AG09309 (cell line): ENCODE measurements at places on chromosomes 2 and 18.

DNA sequence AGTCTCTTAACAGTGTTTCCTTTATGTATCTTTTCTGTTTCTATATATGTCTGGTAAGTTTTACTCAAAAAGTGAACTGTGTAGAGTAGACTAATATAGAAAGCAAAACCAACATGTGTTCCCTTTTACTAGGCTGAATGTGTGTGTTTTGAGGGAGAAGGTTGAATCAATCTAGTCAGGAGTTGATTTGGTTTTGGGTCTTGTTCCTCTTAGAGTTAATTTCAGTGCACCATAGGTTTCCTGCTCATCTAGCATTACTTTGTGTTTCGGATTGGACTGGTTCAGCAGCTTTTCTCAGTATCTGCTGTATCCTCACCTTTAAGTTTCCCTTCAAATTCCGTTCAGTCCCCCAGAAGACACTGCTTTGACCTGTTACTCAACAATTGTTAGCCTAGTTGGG, 52.0 kb upstream of the TRIM43 start:
- no peak for DNase-seq

GRCh38 chr2:9815844-9816279, 27.4 kb upstream of the TAF1B start:
- DNase-seq, result no peak

GRCh38 chr2:33426666-33427231, 49.7 kb upstream of the RASGRP3 start:
- DNase-seq, result no peak

GRCh38 chr2:79005216-79005615, 20.3 kb upstream of the REG3G start:
- DNase-seq, result no peak

DNA sequence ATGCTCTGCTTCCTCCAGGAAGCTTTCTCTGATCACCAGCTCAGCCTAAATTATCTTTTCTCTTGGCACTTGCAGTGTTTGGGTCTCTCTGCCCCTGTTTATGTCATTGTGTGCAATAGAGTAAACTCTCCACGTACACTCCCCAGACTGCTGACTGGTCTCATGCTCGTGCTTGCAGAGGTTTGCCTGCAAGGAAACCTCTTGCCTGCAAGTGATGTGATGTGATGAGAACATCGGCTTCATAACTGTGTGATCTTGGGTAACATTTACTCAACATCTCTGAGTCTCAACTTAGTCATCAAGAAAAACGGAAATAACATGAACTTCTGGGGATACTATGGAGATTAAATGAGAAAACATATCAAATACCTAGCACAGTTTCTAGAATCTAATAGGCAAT, 92.3 kb downstream of the BIN1 start:
- peak; percentile 94 for DNase-seq

GRCh38 chr2:188416367-188416766, 124.7 kb downstream of the GULP1 start:
- no peak for DNase-seq

DNA sequence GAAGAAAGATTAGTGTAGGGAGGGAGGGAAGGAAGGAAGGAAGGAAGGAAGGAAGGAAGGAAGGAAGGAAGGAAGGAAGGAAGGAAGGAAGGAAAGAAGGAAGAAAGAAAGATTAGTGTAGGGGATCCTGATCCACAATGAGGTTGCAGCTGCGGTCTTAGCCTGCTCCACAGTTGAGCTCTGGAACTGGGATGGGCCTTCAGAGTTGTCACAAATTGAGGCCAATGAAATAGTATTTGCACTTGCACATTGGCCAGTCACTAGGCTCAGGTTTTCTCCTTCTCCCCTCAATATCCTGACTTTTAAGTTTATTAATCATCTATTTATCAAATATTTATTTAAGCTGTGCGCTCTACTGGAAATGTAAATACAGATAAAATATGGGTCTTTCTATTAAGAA, 34.3 kb downstream of the DOK6 start:
- no peak for DNase-seq

GRCh38 chr2:188970211-188970610, 4.0 kb upstream of the COL3A1 start:
- no peak for DNase-seq

DNA sequence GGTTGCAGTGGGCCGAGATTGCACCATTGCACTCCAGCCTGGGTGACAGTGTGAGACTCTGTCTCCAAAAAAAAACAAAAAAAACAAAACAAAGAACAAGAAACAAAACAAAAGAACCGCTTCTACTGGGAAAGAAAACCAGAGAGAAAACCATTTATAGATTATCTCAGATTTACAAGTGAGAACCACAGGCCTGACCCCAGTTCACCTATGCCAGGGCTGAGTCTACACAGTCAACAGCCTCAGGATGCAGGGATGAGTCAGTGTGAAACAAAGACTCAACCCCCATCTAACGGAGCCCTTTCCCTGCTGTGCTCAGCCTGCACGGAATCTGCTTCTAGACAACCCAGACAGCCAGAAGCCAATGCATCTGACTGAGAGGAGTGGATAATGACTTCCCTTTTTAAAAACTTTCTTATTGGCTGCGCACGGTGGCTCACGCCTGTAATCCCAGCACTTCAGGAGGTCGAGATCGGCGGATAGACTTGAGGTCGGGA, 25.5 kb upstream of the YWHAQ start:
- DNase-seq, result peak; percentile 84

DNA sequence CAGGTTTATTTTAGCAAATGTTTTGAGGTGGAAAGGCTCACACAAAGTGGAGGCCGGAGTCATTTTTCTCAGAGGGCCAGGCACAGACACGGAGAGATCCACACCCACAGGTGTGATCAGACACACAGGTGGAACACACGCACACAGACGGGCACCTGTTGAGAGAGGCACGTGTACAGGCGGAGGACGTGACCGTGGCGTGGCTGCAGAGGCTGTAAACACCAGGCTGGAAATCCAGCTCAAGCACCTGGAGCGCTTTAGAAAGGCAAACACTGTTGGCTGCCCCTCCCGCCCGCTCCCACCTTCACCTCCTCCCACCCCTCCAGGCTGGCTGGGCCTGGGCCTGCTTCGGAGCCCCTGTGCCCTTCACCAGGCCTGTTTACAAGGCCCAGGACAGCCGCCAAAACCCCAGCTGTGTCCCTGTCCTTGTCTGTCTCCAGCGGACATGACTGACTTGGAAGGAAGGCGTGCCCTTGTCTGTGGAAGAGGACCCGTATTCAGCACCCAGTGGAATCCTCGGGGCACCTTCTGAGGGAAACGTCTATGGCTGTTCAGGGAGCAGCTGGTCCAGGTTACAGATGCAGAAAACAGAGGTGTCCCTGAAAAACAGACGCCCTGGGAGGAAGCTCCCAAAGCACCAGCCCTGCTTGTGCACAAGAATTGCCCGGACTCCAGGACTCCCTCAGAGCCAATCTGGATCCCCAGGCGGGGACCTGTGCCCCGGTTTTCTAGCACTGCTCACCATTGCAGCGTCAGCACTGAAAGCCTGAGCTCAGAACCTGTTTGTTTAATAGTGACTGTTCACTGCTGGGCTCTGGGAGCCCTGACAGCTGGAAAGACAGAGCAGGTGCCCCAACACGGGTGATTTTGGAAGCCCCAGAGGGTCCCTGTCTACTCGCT, 134.3 kb upstream of the HAAO start:
- no peak for DNase-seq

- DNase-seq, result no peak
Observed at GRCh38 chr2:227607941-227608340, 6.7 kb downstream of the SCYGR3 start.

- DNase-seq, result no peak
Observed at GRCh38 chr2:163719331-163719730, 16.5 kb downstream of the FIGN start.

- no peak for DNase-seq
Observed at GRCh38 chr18:35390951-35391700, 14.0 kb upstream of the ZNF396 start.

- DNase-seq, result no peak
Observed at GRCh38 chr18:59301929-59302328, 16.5 kb downstream of the CPLX4 start.

DNA sequence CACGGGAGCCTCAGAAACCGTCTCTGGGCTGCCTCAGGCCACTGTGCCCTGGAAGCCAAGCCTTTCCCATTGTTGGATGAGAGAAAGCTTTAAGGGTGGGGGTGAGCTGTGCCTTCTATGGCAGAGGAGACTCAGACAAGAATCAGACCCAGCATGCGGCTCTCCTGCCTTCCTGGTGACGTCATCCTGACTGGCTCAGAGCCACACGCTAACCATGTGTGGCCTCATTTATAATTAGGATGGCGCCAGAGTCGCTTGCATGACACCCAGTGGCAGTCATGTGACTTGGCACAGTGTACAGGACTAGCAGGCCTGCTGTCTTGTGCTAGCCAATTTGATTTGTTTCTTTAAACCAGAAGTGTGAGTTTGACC, 99.1 kb downstream of the SH3BP4 start:
- peak; percentile 85 for DNase-seq

GRCh38 chr2:18788592-18788991, 199.2 kb upstream of the NT5C1B start:
- DNase-seq, result no peak

- DNase-seq, result no peak
Observed at GRCh38 chr2:224801360-224801759, 85.2 kb upstream of the CCDC195 start.

GRCh38 chr2:96320728-96321622, 4.1 kb upstream of the ITPRIPL1 start:
- DNase-seq, result no peak

- DNase-seq, result no peak
Observed at GRCh38 chr18:62537946-62538345, 15.1 kb downstream of the ZCCHC2 start.

DNA sequence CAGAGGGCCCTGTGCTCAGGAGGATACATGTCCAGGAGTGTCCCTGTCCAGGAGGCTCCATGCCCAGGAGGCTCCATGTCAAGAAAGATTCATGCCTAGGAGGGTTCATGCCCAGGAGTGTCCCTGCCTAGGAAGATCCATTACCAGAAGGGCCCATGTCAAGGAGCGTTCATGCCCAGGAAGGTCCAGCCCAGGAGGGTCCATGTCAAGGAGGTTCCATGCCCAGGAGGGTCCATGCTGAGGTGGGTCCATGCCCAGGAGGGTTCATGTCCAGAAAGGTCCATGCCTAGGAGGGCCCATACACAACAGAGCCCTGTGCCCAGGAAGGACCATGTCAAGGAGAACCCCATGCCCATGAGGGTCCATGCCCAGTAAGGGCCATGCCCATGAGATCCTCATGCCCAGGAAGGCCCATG, 7.0 kb downstream of the GPR35 start:
- DNase-seq, result no peak

GRCh38 chr2:138503087-138503442, 1.5 kb downstream of the SPOPL start:
- no peak for DNase-seq

GRCh38 chr2:233426619-233427342, 72.5 kb downstream of the DGKD start:
- no peak for DNase-seq

- DNase-seq, result peak; percentile 73
Observed at GRCh38 chr2:40716879-40717278, 265.0 kb upstream of the SLC8A1 start.

DNA sequence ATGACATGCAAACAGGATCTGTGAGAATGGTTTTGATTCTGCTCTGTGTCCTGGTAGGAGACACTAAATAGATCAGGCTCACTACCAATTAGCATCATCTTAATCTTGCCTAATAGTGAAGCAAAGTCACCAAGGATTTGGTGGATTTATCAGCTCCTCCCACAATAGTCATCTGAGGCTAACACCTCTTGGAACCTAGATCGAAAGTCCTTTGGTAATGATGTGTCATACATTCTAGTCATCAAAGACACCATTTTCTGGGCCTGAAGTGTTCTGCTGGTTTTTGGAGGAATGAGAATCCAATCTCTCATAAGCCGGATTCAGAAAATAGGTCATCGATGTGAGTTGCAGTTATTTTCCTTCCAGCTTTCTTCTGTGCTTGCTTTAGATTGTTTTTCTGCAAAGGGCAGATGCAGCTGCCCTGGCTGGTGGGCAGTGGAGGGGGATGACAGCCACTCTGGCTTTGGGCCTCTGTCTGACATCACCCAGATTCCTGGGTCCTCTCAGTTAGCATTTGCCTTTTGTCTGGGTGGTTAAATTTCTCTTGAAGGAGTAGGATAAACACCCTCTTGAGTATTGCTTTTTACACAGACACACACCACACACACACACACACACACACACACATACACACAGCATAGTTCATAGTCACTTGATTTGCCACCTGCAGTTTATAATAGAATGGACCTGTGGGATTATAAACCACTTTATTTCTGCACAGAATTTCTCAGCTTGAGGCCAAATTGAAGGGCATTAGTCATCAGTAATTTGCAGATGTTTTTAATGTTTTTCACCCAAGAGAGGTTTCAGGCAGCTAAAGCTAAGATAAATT, at the start of gene MYO3B:
Gene MYO3B (plus strand): TSS at position 198 of the 832 bp plus-strand sequence. CDS start 141 bp downstream, at position 339.
- DNase-seq, result peak; percentile 46

- no peak for DNase-seq
Observed at GRCh38 chr2:178005756-178006155, 66.8 kb downstream of the PDE11A start.

DNA sequence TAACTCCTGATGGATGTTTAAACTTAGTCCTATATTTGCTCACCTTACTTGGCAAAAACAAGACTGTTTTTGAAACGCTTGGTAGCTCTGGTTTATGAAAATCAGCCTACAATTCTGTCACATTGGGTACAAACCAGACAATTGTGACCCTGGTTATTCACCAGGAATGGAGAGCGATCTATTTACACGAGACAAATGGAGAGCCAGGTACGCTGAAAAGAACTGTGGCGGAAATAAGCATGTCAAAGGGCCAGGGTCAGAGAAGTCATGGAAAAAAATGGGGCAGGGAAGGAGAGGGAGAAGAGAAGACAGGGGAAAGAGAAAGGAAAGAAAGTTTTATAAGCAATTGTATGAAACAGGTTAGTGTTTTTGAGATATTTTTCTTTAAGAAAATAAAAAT, 119.5 kb upstream of the ZFP36L2 start:
- no peak for DNase-seq

DNA sequence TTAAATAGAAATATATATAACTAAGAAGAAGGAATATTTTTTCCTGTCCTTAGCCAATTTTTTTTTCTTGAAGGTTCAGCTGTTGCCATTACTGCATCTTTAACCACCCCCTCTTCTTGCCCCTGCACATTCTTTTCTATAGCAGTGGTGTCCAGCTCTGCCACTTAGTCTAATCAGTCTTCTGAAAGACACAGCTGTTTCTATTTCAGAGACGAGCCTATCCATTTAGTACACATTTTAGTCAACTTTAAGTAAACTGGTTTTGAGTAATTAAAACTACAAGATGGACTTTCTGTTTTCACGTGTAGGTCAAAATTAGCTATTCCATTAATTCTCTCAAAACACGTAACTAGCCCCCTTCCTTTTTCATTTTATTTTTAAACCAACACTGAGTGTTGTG, 21.0 kb downstream of the SPOPL start:
- no peak for DNase-seq
